ENCODE measurements at places on chromosomes 16 and 17.

GRCh38 chr17:42438600-42439567 is 15.8 kb upstream of the CAVIN1 start:
- no peak for DNase-seq

DNA sequence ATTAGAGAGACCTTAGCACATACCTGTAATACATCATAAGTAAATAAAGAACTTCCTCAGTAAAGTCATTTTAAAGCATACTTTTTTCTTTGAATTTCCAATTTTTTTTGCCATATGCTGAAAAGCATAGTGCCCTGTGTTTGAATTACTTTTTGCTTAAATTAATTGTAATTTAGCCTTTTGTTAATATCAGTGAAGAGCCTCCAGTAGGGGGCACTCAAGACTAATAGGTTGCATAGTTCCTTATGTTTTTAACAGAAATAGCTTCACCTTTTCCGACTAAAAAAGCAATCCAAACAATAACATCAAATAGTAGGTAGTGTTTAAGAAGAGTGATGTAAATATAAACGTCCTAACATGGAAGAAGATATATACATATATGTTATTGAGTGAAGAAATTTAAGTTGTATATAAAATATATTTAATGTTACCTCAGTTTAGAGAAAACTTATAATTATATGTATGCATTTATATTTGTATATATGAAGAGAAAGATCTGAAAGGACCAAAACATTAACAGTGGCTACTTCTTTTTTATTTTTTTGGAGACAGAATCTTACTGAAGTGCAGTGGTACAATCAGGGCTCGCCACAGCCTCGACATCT is 18.6 kb downstream of the RAD51C start:
- DNase-seq = peak; percentile 23

DNA sequence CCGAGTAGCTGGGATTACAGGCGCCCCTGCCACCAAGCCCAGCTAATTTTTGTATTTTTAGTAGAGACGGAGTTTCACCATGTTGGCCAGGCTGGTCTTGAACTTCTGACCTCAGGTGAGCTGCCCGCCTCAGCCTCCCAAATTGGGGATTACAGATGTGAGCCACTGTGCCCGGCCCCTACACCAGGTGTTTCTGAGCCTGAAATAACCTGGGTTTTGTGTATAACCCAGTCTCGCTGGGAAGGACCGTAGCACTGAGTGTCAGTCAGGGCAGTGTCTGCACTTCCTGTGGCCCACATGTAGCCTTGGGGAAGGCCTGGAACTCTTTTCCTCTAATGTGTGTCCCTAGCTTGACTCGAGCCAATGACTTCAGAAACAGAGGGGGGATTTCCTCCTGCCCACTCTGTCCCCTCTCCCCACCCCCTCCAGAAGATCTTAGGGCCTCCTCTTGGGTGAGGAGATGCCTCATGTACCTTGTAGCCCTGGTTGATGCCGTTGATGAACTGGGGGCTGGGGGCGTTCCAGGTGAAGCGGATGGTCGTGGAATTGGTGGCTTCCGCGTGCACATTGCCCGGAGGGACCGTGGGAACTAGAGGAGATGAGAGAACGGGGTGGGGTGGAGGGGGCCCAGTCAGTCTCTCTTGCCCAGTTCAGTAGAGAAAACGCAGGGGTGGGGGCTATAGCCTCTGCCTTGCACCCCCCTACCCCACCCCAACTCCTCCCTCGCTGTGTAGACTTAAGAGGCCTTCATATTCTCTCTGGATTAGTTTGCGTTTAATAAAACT is 102.6 kb upstream of the CDC42EP4 start:
- DNase-seq = no peak

DNA sequence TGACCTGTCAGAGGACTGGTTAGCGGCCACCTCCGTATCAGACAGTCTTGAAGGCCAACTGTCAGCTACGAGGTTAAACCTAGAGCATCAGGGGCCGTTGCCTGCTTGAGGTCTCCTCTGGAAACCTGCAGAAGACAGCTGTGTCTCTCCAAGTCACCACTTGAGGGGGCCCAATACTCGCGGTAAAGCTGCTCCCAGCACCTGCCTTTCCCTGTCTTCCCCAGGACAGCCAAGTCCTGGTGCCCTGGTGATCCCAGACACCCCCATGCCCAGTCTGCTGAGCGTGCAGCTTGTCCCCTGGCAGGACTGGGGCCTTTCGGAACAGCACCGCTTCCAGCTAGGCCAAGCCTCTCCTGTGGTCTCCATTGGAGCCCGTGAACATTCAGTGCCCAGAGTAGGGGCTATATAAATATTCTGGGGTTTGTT is 80.1 kb downstream of the DNAH17 start:
- peak; percentile 69 for DNase-seq

DNA sequence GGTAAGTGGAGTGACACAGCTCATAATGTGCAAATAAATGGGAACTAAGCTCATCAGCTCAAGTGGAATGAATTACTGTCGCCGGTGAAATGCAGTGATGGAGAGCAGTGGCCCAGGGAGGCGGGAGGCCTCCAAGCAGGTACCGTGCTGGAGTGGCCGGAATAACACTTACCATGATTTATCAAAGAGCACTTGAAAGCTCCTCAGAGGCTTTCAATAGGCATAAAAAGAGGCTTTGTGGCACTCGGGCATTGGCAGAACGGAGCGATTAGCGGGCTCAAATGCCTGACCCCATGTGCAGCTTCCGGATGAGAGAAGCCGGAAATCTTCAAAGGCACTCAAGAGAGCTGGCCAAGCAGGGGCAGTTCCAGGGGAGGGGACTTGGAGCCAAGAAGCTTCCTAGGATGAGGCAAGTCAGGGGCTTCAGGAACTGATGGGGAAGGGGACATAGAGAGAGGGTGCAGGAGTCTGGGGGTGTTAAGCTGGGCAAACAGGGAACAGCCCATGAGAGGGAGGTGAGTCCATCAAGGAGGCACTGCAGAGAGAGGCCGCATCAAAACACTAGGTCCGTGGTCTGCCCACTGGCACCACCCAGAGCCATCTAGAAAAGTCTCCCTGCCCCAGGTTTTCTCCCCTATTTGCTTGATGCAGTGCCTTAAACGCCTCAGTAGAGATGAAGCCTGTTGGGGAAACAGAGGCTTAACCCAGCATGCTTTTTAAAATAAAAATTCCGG is 144.0 kb upstream of the IRX6 start:
- no peak for DNase-seq

DNA sequence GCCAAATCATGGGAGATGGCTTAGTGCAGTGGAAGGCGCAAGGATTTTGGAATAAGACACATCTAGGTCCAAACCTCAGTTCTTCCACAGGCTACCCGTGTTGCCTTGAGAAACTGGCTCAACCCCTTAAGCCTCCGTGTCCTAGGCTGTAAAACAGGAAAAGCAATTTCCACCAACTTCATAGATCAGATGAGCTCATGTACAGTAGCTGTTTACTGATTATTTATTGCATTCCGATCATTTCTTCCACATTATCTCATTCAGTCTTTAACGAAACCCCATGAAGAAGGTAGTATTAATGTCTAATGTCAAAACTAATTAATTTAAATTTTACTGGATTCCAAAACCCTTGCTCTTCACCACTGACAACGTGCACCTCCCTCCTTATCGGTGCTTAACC is 231.6 kb downstream of the GRIN2A start:
- DNase-seq = no peak

Measured in K562 (cell line).